Large intestine (tissue), 12 donors: ENCODE measurements at places on chromosomes 12 and 14. TPM values are rescaled to one million over a fixed set of nuclear protein-coding genes. Genes with fewer than 3 reads are reported as not detected.

GRCh38 chr14:80678436-80678835, 263.1 kb downstream of the CEP128 start:
- DNase-seq, result no peak

CPNE6 gene
- polyA plus RNA-seq, result 0.31 TPM

- no peak for DNase-seq
Observed at GRCh38 chr12:132249689-132250478, 79.5 kb downstream of the GALNT9 start.

GRCh38 chr14:96662116-96662970, 134.8 kb upstream of the VRK1 start:
- DNase-seq, result peak; percentile 77

PTGER2 gene
- polyA plus RNA-seq, result 4.6 TPM

GRCh38 chr12:24631676-24632426, 317.1 kb downstream of the BCAT1 start:
- no peak for DNase-seq
